ENCODE measurements at places on chromosomes 3 and 15. TPM values are rescaled to one million over a fixed set of nuclear protein-coding genes. Genes with fewer than 3 reads are reported as not detected.

DNA sequence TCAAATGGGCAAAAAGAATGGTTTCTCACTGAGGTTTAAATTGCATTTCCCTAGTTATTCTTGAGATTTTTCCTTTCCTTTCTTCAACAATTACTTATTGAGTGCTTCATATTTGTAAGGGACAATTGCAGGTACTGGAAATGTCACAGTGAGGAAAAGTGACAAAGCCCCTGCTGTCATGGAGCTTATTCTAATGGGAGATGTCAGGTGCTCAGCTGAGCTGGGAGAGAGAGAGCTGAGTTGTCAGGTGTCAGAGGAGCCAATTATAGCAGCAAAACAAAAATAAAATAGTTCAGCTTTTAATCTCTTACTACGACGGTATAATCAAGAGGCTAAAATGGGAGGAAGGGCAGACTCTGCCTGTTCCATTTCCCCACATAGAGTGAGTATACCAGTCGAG, 42.0 kb downstream of the CD86 start:
- DNase-seq: no peak

DNA sequence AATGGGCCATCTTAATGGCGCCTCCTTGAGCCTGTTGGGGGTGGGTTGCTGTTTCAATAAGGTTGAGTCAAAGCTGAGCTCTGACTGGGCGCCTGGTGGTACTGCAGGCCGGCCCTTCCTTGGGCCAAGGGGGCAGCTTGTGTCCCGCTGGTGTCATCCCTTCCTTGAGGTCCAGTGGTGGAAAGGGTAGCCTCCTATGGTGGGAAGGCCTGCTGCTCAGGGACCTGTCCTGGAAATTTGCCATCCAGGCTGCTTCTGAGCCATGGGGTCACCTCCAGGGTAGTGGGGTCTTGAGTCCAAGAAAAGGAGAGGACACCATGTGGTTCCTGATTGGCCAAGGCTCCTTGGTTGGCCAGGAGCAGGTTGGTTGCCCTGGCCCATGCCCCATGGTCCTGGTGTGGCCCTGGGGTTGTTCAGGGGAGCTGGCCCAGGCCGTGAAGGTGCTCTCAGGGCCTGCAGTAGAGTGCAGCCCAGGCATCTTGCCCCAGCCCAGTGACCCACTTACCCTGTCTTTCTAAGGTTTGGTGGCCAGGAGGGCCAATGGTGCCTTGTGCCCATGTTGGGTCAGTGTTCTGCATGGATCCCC, 188.7 kb downstream of the UBE3A start:
- DNase-seq: no peak

- no peak for DNase-seq
Observed at GRCh38 chr15:83581381-83581780, 72.5 kb upstream of the ADAMTSL3 start.

GRCh38 chr3:119222391-119222790, 18.3 kb downstream of the B4GALT4 start:
- DNase-seq: no peak

GRCh38 chr15:93066224-93066681, 22.8 kb downstream of the RGMA start:
- DNase-seq: peak; percentile 17

DNA sequence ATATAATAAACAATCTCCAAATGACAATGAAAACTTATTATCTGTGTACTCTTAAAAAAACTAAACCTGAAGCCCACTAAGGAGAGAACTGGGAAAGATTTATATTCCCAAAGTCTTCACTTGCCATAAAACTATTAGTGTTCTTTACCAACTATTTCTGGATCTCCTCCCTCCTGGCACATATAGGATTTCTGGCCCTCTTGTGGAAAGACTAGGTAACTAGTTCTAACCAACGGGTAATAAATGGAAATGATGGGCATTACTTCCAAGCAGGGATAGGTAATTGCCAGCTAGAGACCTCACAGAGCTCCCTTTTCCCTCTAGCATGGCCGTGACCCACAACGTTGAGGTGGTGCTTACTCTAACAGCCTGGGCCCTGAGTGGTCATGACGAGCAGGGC, 110.1 kb downstream of the DNAH12 start:
- DNase-seq: peak; percentile 16

GRIP2 gene
- total RNA-seq: 1.1 TPM

MASP1 gene
- total RNA-seq: not detected

ARPP21 gene
- total RNA-seq: not detected

SLC38A3 gene
- total RNA-seq: 1.1 TPM
